Stimulated activated CD8-positive, alpha-beta memory T cell treated with anti-CD3 and anti-CD28 coated beads, Interleukin-7, amount 100 ng/mL, for 1 hour (primary cell): ENCODE measurements at places on chromosomes 16 and 17.

DNA sequence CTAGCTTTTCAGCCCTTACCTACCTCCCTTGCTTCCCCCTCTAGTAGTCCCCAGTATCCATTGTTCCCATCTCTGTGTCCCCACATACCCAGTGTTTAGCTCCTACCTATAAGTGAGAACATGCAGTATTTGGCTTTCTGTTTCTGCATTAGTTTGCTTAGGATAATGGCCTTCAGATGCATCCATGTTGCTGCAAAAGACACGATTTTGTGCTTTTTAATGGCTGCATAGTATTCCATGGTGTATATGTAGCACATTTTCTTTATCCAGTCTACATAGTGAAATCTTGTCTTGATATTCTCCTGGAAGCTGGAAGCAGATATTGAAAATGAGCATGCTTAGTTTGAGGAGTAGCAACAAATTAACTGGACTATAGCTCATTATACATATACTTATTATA lies 45.7 kb upstream of the TANC2 start:
- no peak for DNase-seq

DNA sequence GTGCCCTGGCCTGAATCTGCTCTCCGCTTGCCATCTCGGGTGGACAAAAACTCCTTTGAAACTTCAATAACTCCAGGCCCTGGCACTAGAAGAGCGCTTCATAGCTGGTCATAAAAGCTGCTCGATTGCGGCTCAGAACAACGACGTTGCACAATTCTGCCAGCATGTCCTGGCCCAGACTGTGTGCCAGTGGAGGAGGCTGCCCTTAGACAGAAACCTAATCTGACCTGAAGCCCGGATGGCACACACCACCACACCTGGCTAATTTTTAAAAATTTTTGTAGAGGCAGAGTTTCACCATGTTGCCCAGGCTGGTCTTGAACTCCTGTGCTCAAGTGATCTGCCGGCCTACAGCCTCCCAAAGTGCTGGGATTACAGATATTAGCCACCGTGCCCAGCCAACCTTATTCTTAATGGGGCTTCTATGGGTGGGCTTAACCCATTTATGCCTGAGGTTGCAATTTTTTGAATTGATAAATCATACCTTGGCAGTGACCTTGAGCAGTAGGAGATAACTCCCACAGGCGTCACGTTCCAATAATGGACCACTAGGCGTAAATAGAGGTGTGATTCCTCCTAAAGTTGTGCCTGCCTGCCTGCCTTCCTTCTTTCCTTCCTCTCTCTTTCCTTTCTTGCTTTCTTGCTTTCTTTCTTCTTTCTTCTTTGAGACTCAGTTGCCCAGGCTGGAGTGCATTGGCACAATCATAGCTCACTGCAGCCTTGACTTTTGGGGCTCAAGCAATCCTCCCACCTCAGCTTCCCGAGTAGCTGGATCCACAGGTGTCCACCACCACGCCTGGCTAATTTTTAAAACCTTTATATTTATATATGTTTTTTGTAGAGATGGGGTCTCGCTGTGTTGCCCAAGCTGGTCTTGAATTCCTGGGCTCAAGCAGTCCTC lies 1.1 kb upstream of the PPL start:
- DNase-seq = no peak

GRCh38 chr16:10878644-10879501 lies 1.9 kb downstream of the CIITA start:
- no peak for DNase-seq

DNA sequence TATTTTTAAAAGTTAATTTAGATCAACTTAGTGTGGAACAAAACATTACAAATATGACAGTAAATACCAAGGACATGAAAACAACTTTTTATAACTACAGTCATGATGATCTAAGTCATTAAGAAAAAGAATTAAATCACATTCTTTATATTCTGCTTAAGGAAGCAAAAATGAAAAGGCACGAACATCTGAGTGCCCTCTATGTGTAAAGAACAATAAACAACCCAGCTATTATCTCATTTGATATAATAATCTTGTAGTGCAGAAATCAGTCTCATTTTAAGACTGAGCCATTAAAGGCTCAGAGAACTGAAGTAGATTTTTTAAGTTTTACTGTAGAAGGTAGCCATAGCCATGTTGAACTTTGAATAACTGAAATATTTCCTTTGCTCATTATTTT lies 13.4 kb downstream of the MYO1D start:
- DNase-seq = no peak

- DNase-seq = no peak
Observed at GRCh38 chr16:51592001-51592501, 441.0 kb upstream of the SALL1 start.

DNA sequence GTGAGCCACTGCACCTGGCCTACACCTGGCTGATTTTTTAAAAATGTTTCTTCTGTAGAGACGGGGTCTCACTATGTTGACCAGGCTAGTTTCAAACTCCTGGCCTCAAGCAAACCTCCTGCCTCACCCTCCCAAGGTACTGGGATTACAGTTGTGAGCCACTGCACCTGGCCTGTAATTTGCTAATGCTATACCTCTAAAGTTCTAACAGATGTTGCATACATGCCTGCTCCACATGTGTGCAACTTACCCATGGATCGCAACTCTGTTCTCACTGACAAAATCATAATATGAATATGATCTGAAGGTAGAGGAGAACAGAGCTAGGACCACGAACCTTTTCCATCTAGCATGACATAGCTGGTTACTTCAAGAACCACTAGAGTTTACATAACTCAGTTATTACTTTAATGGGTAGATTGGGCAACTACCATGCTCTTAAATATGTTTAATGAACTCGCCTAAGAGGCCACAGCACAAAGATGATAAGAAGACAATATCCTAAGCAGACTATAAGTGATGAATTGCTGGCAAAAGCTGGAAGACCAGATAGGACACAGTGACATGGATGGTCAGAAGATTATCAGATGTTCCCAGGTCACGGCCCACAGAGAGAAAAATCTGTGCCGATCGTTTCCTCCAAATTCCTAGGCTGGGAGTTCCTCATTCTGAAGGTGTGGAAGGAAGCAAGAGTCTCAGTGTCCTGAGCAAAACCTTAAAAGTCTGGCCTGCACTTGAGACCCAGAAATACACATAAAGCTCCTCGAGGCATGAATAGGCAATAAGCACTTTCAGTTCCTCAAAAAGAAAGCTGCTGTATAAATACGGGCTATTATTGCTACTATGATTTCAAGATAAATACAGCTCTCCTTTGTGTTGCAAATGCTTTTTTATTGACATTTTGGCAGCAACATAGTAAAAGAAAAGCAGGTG lies 53.6 kb upstream of the ICAM2 start:
- DNase-seq = no peak

DNA sequence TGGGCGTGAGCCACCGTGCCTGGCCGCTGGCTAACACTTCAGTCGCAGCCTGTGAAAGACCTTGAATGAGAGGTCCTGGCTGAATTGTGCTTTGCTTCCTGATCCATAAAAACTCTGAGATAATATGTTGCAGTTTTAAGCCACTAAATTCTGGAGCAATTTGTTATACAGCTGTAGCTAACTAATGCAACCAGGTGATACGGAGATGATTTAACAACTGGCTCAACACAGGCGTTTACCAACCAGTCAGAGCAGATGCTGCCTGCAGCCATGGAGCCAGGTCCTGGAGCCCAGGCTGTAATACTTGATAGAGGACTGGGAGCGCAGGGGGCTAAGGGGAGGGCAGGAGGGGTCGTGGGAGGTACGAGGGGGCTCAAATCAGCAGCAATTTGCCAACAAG lies 50.9 kb downstream of the PLXDC1 start:
- no peak for DNase-seq

- no peak for DNase-seq
Observed at GRCh38 chr17:35879773-35880654, at the start of gene CCL5. CCL5 (minus strand) TSS chr17:35880360.

GRCh38 chr17:4815043-4815675 lies 8.2 kb downstream of the PLD2 start:
- no peak for DNase-seq

DNA sequence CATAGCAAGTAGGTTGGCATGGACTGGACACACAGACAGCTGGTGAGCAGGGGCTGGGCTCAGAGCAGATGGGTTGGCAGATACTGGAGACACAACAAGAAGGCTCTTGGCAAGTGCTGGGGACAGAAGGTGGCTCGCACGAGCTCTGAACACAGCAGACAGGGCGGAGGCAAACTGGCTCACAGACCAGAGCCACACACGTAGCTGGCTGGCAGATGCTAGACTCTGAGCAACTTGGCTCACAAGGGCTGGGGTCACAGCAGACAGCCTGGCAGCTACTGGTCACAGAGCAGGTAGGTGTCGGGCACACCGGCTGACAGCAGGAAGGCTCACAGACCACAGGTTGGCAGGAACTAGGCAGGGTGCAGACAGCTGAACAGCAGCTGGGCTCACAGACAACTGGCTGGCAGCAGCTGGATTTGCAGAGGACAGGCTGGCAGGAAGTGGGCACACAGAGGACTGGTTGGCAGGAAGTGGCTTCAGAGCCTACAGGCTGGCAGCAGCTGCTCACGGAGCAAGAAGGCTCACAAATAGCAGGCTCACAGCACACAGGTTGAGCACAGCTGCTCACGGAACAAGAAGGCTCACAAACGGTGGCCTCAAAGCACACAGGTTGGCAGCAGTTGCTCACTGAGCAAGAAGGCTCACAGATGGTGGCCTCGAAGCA lies 725 bp downstream of the KRTAP16-1 start:
- DNase-seq = peak; percentile 52

DNA sequence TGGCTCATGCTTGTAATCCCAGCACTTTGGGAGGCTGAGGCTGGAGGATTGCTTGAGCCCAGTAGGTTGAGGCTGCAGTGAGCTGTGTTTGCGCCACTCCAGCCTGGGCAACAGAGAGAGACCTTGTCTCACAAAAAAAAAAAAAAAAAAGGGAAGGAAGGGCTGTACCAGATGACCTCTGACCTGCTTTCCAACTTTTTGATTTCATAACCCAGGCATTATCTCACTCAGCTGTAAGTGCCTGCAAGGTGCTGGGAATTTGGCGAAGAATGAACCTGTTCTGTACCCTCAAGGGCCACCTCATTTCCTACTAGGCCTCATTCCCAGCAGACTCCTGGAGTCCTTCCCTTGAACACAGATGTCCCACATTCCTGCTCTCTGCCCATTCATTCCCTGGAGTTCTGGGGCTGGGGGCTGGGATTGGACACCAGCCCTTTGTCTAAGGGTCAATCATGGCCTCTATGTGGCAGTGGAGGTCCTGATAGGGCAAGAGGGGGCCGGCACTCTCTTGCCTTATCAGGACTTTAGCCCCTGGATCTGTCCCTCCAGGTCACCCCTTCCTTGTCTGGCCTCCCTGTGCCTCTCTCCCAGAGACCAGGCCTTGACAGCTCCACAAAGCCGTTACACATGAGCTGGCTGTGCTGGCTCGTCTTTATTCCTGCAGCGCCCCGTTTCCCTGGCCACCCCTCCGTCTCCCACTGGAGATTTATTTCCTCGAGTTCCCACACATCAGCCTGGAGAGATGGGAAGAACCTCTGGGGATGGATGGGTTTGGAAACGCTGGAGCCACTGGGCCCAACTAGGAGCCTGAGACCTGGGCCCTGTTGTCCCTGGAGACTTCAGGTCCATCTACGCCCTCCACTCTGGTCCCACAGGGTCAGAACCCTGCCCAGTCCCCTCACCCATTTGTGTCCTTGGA lies 821 bp upstream of the GFAP start:
- no peak for DNase-seq

DNA sequence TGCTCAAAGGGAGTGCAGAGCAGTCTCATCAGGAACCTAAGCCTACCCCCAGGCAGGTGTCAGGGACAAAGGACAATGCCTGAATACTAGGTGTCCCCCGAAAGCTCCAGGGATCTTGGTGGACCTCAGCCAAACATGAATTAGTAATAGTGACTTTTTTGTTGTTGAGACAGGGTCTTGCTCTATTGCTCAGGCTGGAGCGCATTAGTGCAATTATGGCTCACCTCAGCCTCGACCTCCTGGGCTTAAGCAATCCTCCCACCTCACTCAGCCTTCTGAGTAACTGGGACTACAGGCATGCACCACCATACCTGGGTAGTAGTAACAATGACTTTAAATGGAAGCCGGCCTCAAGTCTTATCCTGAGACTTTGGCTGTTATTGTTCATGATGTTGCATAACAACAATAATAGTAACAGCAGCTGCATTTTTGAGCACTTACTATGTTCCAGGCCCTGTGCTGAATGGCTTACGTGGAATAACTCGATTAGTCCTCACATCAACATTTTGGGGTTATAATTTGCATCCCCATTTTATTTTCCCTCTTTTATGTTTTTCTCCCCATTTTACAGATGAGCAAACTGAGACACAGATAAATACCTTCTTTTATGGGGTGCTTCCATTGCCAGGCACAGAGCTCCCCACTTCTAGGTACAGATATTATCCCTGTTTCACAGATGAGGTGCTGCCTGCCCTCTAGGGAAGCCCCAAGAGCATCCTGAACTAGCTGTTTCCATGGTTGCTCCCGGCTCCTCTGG lies 19.5 kb downstream of the CNGB1 start:
- no peak for DNase-seq

- DNase-seq = no peak
Observed at GRCh38 chr17:75074532-75074931, 13.2 kb upstream of the SLC16A5 start.

DNA sequence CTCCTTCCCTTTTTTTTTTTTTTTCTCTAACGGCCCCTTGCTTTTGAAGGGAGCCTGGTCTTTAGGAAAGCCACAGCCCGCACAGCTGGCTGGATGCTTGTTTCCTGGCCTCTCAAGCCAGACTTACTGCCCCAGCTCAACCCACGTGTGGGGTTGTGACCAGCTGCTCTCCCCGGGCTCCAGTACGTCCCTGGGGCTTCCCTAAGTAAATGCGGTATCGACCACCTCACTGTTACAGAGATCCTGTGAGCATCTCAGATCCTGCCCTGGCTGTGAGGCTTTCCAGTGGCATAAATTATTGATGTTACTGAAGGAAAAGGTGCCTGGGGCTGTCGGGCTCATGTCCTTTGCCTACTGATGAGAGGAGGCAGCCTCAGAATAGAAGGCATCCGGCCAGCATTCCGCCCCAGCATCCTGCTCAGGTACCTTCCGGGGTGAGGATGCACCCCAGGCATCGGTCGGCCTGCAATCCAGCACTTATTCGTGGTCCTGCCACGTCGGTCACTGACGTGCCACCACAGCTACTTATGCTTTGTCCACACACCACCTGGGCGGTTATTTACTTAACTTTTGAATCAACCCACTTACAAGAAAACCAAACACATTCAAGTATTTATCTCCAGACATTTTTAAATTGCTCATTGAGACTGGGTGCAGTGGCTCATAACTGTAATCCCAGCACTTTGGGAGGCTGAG lies 9.6 kb downstream of the GPRC5B start:
- no peak for DNase-seq

- DNase-seq = no peak
Observed at GRCh38 chr17:16269658-16270057, 52.6 kb downstream of the PIGL start.

- no peak for DNase-seq
Observed at GRCh38 chr17:3935140-3935542, 18.9 kb upstream of the P2RX1 start.

DNA sequence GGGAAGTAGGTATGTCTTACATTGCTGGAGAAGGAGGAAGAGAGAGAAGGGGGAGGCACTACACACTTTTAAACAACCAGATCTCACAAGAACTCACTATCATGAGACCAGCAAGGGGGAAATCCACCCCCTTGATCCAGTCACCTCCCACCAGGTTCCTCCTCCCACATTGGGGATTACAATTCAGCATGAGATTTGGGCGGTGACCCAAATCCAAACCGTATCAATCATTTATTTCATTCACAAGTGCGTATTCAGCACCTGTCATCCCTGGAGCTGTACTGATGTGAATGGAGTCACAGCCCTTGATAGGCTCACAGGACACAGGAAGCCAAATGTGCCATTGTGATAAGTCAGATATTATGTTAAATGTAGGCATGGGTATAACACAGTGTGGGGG lies 228.3 kb upstream of the HSBP1 start:
- DNase-seq = no peak

- DNase-seq = no peak
Observed at GRCh38 chr17:18161207-18162145, 22.2 kb upstream of the ALKBH5 start.
